Esophagus mucosa (tissue), 1 donor: ENCODE measurements at places on chromosomes 4 and X. TPM values are rescaled to one million over a fixed set of nuclear protein-coding genes. Genes with fewer than 3 reads are reported as not detected.

Gene BRCC3
- 23.1 TPM for total RNA-seq

Gene PDS5A
- 49.7 TPM for total RNA-seq

Gene NHSL2
- 1.2 TPM for total RNA-seq

Gene PAGE2
- not detected for total RNA-seq

Gene ACSL4
- 28.7 TPM for total RNA-seq

Gene PPBP
- 1.0 TPM for total RNA-seq

Gene PCSK1N
- 0.36 TPM for total RNA-seq

Gene EXOC1L
- total RNA-seq, result not detected

Gene TMPRSS11D
- total RNA-seq, result 196 TPM

Gene SH3RF1
- total RNA-seq, result 5.4 TPM

Gene COL25A1
- total RNA-seq, result 0.04 TPM
